ENCODE measurements at places on chromosomes 11 and 22.

DNA sequence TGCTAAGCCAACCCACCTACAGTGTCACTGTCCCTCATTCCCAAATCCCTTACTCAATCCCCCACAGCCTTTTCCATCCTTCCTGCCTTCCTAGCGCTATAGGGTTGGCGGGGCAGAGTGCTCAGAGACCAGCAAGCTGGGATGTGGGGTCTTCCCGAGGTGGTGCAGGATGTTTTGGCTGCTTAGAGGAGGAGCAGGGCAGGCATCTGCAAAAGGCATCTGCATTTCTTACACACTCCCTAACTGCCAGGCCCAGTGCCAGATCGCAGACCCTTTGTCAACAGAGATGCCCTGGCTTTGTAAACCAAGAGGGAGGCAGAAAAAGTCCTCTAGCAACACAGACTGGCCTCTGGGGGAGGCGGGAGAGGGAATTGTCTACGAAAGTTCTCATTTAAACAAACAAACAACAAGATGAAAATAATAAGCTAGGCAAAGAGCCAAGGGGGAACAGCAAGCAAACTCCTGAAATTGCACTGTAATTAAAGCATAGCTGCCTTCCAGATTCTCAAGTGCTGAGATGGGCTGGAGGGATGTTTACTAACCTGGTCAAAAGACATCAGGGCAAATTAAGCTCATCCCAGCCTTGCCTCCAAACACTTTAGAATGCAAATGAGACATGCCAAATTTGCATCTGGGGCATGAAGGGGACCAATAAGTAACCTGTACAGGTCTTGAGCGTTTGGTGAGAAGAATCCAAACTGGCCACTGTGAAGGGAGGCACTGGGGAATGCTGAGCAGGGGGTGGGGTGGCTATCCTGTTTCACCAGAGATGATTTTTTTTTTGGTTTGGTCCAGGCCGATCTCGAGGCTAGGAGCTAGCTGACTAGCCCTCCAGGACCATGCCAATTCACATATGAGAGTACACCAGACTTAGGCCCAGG is 38.1 kb upstream of the ADA2 start:
- peak; percentile 23 for DNase-seq

DNA sequence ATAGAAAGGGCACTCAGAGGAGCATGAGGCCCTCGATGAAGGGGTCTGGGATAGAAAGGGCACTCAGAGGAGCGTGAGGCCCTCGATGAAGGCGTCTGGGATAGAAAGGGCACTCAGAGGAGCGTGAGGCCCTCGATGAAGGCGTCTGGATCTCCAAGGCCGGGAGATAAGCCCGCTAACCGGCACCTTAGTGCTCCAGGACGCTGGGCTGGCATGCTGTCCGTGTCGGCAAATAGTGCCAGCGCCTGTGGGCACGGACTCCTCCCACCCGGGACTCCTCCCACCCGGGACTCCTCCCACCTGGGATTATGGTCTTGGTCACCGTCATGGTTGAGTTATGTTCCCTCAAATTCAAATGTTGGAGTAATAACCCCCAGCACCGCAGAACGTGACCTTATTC is 725.3 kb downstream of the BRD1 start:
- no peak for DNase-seq

GRCh38 chr22:40805699-40806203 is 13.4 kb downstream of the SLC25A17 start:
- DNase-seq: no peak

DNA sequence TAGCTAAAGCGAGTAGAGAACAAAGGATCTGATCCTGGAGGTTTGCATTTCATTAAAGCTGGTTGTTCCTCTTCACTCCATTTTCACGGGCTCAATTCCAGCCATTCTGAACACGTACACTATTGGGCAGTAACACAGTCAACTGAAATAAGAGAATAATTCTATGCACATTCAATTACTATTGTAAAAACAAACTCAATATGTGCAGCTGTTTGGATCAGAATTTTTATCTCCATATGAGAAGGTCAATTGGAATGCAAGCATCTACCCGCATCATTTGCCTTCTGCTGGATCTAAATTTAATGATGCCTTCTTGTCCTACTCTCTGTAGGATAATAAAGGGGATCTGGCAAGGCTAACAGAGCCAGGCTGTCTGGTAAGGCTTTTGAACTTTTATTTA is 562.8 kb upstream of the CCDC179 start:
- no peak for DNase-seq

GRCh38 chr11:44885919-44886789 is 64.5 kb downstream of the TP53I11 start:
- DNase-seq: no peak

- DNase-seq: no peak
Measured at GRCh38 chr11:47918370-47918690, 62.0 kb upstream of the PTPRJ start.

DNA sequence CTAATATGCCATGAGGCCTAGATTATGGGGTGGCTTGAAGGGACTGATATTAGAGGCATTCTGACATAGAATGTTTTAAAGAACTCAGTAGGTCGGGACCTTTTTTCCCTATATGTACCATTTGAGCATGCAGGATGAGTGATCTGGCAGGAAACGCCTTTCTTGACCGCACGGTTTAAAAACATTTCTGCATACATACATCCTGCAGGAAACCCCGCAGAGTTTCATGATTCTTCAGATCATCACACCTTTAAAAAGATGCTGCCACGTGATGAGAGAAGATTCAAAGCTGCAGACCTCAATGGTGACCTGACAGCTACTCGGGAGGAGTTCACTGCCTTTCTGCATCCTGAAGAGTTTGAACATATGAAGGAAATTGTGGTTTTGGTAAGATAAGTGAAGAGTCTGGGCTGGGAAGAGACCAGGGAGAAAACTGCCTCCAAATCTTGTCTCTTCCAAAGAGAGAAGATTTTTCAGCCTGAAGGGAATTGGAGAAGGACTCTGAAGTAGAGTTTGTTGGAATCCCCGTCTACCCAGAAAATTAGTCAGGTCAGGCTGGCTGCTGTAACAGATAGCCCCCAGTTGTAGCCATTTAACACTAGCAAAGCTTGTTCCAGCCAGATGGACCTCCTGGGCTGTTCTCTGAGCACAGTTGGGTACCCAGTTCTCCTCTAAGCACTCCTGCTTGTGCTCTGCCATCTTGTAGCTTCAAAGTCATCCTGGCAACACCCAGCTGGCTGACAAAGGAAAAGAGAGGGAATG is 7.4 kb downstream of the RCN1 start:
- DNase-seq: no peak

DNA sequence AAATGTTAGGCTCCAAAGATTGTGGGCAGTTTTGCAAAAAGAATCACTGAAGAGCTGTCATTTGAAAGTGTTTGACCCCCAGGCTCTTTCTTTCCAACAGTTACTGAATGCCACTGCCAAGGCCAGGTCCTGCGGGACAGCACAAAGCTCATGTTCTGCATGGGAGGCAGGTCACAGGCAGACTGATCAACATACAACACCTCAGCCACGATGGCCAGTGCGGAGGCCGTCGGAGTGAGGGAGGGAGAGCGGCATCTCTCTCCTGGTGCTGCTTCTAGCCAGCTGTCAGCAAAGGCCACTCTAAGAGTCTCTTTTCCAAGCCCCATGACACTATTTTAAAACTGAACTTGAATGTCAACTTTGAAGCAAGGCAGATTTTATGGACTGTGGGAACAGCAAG is 49.9 kb downstream of the ARFGAP3 start:
- no peak for DNase-seq

DNA sequence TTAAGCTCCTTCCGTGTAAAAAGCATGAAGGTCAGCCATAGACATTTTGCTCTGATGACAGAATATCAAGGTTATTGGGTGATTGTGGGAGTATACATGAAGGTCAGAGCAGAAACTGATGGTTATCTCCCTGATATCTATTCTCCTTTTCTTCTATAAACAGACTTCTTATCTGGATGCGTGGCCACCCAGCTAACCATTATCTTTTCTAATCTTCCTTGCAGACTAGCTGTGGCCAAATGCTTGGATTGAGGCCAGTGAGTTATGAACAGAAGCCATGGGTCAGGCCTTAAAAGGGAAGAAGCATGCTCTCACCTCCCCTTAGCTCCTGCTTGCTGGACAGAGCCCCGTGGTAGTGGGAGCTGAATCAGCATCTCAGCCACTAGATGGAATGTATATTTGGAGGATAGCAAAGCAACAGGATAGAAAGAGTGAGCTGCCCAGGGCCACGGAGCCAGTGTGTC is 31.3 kb upstream of the LRRC55 start:
- DNase-seq: no peak

GRCh38 chr11:121829159-121829643 is 286.8 kb downstream of the BLID start:
- DNase-seq: no peak

GRCh38 chr11:117551761-117552343 is 224.2 kb downstream of the CEP164 start:
- DNase-seq: no peak

DNA sequence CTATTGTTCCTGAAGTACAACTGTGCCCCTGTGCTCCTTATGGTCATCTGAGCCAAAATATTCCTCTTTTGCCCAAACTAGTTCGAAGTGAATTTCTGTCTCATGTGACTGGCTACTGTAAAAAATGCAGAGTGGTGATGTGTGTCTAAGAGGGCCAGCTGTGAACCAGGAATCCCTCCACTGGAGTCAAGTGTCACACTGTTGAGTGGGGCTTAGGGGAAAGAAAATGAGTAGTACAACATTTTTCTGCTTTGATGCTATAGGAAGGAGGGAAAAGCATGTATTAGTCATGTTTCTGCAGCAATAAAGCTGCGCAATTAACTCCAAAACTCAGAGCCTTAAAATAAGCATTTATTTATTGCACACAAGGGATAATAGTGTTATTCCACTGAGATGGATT is 39.8 kb upstream of the HMGXB4 start:
- no peak for DNase-seq

DNA sequence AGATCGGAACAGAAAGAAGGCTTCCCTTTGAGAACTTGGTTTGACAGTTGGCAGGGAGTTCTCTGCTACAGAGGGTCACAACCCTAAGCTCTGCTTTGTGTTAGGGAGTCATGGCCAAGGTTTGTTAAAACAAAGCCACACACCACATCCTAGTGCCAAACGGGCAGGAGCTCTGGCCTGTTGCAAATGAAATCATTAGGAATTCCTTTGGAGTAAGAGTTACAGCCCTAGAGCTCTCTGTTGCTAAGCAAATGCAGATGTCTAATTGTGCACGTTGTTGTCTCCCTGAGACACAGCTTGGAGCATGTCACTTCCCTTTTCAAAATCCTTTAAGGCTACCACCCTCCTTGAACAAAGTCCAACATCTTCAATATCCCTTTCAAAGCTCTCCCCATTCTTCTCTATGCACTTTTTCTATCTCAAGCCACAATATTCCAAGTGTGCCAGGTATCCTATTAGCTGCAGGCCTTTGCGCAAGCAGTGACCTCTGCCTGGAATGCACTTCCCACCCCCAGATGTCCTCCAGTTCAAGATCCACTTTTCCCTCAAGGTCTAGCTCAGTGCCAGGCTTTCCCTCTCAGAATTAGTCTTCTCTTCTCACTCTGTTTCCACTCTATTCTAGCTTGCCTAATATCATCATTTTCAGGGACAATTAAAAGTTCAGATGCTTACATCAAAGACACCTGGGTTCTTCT is 253.7 kb upstream of the POU2AF2 start:
- DNase-seq: no peak

- no peak for DNase-seq
Measured at GRCh38 chr11:124674168-124674517, 439 bp downstream of the SPA17 start.

GRCh38 chr22:43439368-43440103 is 27.7 kb downstream of the MPPED1 start:
- no peak for DNase-seq

- no peak for DNase-seq
Measured at GRCh38 chr11:22197139-22198005, 4.5 kb downstream of the ANO5 start.

- no peak for DNase-seq
Measured at GRCh38 chr22:16810188-16810802, 14.9 kb downstream of the XKR3 start.

DNA sequence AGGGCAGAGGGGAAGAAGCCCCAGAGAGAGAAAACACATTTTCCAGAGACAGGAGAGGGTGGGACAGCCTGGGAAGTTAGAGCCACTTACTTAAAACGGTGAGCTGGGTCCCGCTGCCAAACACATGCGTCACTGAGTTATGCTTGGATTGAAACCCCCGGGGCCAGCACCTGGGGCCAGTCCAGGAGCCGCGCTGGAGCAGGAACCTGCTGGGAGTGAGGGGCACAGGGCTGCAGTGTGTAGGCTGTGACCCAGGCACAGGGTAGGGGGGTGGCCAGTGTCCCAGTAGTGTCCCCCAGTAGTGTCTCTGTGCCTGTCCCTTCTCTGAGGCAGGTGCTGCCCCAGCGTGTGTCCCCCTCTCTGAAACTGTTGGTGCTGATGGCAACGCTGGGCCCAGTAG is 5.2 kb downstream of the IGLL1 start:
- no peak for DNase-seq

GRCh38 chr11:124068601-124069110 is 27.5 kb upstream of the OR10G7 start:
- no peak for DNase-seq

GRCh38 chr11:104655066-104655465 is 243.2 kb downstream of the CASP12 start:
- no peak for DNase-seq

GRCh38 chr11:44600839-44601383 is 35.4 kb downstream of the CD82 start:
- DNase-seq: no peak

DNA sequence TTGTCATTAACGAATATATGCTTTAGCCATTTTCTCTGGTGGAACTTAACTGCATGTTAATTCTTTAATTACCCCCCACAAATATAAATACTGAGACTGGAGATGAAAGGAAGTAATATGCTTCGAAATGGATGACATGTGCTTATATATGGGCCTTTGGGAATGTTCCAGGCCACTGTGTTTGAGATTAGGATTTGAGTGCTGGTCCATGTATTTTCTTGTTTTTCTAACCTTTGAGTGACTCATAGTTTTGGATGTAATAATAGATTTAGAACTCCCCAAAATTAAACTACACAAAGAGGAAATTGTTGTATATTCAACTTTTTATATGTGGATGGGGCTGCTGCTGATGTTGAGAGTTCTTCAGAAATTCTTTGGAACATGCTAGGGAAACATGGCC is 54.2 kb downstream of the EXT2 start:
- DNase-seq: no peak

GRCh38 chr11:34134765-34135164 is 29.3 kb downstream of the NAT10 start:
- no peak for DNase-seq

- DNase-seq: peak; percentile 77
Measured at GRCh38 chr11:10373340-10373739, 68.5 kb downstream of the ADM start.

DNA sequence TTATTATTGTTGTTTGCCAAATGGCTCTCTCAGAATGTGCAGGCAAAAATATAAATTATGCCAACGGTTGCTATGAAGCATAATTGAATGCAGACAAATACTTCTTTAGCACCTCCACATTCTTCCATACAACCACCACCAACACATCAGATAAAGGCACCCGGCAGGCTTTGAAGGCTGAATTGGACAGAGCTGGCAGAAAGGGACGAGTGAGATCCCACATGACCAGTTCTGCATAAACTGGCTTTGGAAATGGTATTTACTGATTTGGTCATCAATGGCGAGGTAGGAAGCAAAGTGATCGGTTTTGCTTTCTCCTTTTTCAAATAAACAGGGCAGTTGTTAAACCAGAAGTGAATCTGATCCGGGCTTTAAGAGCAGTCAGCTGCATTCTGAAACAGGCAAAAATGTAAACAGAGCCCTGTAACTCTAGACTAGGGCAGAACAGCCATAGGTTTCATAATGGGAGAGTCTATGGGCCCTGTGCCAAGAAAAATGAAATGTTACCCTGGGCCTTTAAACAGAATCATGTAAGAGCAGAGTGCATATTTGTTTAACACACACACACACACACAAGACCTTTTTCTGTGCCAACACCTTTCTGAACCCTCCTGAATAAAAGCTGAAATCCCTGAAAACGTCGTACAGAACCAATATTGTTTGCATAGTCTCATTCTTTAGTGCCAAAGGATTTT is 97.7 kb downstream of the MPPED2 start:
- DNase-seq: peak; percentile 86

Data from NCI-H187 (cell line).